ENCODE measurements at places on chromosomes 12 and 14. TPM values are rescaled to one million over a fixed set of nuclear protein-coding genes. Genes with fewer than 3 reads are reported as not detected.

GRCh38 chr12:12379831-12380730 is 23.2 kb downstream of the BORCS5 start:
- DNase-seq, result no peak

GRCh38 chr12:104339663-104340062 is 36.1 kb downstream of the EID3 start:
- DNase-seq, result no peak

DNA sequence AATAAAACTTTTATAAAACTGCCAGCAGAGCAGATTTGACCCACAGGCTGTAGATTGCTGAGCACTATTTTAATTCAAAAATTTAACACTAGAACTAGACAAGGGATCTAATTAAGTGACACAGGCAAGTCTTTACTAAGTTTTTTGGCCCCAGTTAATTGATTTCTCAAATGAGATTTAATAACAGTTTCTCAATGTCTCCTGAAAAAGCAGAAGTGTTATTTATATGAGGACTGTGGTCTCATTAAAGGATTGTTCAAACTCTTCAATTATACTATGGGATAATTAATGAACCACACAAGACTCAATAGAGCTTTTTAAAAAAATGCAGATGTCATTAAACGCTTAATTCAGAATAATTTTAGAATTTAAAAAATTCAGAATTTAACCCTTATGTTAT is 1.9 kb downstream of the HEATR5A start:
- no peak for DNase-seq

DNA sequence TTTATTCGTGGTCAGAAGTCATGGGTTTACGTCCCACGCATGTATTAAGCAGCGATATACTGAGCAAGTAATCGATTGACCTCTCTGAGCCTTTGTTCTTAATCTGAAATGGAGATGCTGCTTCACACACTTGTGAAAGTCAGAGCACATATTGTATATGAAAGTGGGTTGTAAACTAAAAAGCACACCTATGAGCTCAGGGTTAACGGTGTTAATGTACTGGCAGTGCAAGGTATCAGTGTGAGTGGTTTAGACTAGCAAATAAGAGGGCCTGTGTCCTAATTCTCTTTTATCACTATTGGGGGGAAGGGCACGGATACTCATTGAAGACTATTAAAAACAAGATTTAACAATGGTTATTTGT is 676 bp downstream of the MRPL42 start:
- no peak for DNase-seq

GRCh38 chr14:58129208-58129607 is 22.8 kb downstream of the ARMH4 start:
- no peak for DNase-seq

DNA sequence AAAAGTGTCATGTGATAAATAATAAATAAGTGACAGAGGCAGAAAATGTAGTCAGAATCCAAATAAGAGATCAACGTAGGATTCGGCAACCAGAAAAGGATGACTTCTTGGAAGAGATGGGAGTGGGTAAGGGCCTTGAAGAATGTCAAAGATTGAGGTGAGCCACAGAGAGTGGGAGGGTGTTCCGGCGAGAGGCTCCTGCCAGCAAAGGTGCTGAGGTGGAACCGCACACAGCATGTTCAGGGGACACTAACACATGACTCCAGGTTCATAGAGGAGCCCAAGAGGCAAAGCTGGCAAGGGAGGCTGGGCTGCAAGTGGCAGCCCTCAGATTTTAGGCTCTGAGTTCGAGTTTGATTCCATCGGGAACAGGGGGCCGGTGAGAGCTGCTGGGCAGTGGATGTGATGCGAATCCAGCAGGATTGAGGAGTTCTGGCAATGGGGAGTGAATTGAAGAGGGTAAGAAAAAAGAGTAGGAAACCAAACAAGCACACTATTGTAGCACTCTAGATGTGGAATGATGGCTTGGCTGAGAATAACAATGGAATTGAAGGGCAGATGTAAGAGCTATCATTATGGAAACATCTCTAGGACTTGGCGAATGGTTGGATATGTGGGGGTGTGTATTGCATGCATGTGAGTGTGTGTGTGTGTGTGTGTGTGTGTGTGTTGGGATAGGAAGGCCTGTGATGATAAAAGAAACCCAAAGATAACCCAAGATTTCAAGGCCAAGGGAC is 36.5 kb downstream of the LRRC74A start:
- no peak for DNase-seq

- no peak for DNase-seq
These were observed 29.8 kb upstream of the NFYB start for GRCh38 chr12:104167519-104168458.

DNA sequence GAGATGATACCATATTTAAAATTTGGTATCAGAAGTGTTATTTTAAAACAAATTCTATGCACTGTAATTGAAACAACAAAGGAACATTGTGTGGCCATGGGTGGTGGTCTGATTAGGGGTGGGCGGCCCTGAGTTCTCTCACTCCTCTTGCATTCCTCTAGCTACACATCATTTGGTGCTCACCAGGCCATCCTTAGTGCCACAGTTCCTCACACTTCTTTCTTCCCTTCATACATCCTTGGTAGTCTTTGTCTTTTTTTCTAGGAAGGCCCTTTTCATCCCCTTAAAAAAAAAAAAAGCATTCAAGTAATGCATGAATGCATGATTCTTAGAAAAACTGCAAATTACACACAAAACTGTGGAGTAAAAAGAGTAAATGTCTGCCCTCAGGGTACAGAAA is 2.4 kb upstream of the MANSC4 start:
- DNase-seq, result no peak

DNA sequence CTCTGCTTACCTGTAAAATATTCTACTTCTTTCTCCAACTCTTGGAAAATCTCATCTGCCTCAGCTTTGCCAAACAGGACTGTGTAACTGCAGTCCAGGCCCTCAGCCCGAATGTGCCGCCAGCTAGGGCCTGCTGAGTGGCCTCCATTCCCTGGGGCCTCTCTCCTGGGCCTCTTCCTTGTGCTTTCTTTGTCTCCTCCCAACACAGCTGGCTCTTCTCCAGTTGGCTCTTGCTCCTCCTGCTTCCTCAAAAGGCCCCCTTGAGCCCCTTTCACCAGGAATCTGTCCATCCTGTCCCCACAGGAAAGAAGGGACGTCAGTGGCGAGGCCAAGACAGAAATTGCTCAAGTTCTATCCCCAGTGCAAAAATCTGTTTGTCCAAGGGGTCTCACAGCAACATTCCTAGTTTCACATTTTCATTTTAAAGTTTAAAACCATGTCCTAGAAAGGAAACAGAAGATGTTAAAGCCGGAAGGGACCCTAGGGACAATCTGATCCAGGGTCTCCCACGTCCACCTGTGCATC is 713 bp downstream of the ALKBH2 start:
- peak; percentile 61 for DNase-seq

GRCh38 chr12:53722450-53723041 is 4.7 kb downstream of the CALCOCO1 start:
- no peak for DNase-seq

DNA sequence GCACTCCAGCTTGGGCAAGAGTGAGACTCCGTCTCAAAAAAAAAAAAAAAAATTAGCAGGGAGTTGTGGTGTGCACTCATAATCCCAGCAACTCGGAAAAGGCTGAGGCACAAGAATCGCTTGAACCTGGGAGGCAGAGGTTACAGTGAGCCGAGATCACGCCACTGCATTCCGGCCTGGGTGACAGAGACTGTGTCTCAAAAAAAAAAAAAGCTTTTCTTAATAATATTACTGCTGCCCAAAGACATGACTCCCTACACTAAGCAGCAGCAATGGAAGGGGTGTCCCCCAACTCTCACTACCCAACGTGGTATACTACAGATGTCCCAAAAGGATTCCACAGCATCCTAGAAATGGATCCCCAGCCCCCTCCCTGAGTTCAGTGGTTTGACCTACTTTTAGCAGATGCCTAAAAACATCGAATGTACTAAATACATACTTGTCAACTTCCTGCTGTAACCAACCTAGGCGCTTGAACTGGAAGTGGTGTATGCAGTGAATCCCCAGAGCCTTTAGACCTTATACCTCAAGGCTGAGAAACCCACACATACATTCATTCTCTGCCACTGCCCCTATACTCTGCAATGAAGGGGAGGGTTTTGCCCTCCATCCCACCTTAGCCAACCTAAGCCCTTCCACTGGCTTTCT is 8.5 kb upstream of the FKBP11 start:
- DNase-seq, result no peak

- no peak for DNase-seq
These were observed 159.8 kb downstream of the KCNH5 start for GRCh38 chr14:62885451-62885850.

DNA sequence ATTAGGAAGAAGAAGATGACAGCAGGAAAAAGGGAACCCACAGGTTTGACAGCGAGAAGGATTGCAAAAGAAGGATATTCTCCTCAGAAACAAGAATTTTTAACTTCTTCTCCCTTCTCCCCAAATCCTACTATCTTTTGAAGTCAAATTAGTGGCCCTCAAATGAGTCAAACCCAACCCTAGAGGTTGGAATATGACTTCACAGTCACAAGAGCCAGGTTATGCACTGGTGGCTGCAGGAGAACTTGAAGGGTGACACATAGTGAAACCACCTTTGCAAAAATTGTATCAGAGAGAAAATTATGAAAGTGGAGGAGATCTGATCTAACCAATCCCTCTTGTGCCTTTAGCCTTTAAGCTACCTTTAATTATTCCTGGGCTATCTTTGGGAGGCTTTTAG is 386.2 kb upstream of the CCDC196 start:
- no peak for DNase-seq

- no peak for DNase-seq
These were observed 79.0 kb downstream of the SCN8A start for GRCh38 chr12:51669996-51670395.

GRCh38 chr14:63777024-63777423 is 49.2 kb upstream of the SGPP1 start:
- DNase-seq, result no peak

- DNase-seq, result no peak
These were observed 268.6 kb downstream of the CCDC59 start for GRCh38 chr12:82089369-82090121.

DNA sequence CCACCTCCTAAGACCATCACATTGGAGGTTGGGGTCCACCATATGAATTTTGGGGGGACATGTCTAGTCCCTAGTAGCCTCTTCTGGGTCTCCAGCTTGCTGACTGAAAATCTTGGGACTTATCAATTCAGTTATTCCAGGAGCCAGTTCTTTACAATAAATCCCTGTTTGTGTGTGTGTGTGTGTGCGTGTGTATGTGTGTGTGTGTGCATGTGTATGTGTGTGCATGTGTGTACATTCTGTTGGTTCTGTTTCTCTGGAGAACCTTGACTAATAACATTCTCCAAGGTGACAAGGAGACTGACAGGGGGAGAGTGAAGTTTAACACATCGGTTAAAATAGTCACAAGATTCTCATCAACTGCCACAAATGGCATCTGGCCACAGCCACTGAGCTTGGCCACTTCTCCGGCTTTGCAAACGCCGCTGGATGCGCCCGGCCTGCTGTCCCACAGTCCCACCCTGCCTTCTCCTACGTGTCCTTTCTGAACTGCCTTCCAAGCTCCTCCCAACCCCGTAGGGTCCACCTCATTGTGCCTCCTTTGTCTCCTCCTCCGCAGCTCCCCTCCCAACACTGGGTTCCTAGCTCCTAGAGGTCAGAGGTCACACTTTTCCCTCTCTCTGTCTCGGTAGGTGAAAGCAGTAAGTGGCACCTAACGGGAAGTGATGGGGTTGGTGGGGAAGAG is 88.1 kb upstream of the DIO3 start:
- no peak for DNase-seq

DNA sequence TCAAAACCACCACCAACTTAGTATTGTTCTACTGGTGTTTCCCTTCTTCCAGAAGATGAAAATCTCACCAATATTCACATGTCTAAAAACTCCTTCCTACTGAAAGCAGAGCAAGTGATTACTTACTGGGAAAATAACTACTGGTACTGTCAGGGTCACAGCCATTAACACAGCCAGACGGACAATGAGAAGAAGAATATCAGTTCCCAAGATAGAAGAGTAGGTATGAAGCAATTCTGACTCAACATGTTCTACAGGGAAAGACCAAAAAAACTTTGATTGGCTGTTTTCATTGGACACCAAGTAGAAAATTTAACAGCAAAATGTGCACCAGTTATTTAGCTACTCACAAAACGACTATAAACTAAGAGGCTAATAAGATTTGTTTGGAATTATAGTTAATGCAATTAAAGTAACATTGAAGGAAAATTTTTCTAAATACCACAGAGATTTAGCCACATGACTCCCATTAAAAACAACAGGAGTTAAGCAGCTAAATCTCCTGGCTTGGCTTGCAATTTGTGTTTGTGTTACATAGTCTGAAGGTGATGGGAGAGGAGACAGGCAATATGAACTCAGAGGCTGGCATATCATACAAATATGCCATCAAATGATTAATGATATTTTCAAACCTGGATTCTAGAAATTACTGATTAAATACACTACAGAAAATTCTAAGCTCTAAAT is 9.5 kb downstream of the SLC38A2 start:
- DNase-seq, result no peak

- no peak for DNase-seq
These were observed 1.3 kb upstream of the TMEM233 start for GRCh38 chr12:119592232-119592631.

The WNT1 gene
- polyA plus RNA-seq, result not detected

The KLRC2 gene
- polyA plus RNA-seq, result 0.56 TPM

The MYRFL gene
- polyA plus RNA-seq, result 0.28 TPM

The PAPLN gene
- polyA plus RNA-seq, result 3.1 TPM

The BMP4 gene
- polyA plus RNA-seq, result 11.5 TPM

The TMEM121 gene
- 3.7 TPM for polyA plus RNA-seq

The BICDL1 gene
- polyA plus RNA-seq, result 2.9 TPM

The SOAT2 gene
- polyA plus RNA-seq, result 0.20 TPM

The OR6C70 gene
- not detected for polyA plus RNA-seq

The PDZRN4 gene
- polyA plus RNA-seq, result 2.2 TPM

The TRHDE gene
- polyA plus RNA-seq, result 2.0 TPM

The PLEKHD1 gene
- 0.55 TPM for polyA plus RNA-seq
